ENCODE measurements at places on chromosomes 16 and 17.

- DNase-seq: no peak
Measured at GRCh38 chr16:69935278-69935711, 15.8 kb upstream of the CLEC18A start.

DNA sequence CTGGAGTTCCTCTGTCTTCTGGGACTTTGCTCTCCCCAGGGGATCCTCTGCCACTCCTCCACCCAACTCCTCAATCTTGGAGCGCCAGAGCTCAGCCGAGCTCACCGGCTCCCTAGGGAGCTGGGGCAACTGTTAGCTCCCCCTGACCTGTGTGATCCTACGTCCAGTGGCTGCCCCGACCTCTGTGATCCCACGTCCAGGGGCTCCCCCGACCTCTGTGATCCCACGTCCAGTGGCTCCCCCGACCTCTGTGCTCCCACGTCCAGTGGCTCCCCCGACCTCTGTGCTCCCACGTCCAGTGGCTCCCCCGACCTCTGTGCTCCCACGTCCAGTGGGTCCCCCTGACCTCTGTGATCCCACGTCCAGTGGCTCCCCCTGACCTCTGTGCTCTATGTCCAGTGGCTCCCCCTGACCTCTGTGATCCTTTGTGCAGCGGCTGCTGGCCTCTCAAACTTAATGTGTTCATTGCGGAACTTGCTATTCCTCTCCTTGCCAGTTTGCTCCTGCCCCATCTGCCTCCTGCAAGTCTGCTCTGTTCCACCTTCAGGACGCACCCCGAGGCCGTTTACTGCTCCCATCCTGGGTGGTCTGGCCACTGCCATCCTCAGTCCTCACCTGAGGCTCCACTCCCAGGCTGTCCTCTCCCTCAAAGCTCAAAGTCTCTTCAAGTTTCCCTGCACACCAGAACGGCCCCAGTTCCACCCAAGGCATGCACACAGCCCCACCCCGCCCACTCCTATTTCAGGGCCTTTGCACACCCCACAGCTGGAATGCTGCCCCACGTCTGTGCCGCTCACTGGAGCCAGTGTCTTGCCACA lies 2.8 kb downstream of the VPS9D1 start:
- no peak for DNase-seq

GRCh38 chr17:77129568-77130301 lies 11.0 kb upstream of the SEC14L1 start:
- peak; percentile 55 for DNase-seq

GRCh38 chr16:22423716-22424115 lies 49.3 kb upstream of the CDR2 start:
- no peak for DNase-seq

DNA sequence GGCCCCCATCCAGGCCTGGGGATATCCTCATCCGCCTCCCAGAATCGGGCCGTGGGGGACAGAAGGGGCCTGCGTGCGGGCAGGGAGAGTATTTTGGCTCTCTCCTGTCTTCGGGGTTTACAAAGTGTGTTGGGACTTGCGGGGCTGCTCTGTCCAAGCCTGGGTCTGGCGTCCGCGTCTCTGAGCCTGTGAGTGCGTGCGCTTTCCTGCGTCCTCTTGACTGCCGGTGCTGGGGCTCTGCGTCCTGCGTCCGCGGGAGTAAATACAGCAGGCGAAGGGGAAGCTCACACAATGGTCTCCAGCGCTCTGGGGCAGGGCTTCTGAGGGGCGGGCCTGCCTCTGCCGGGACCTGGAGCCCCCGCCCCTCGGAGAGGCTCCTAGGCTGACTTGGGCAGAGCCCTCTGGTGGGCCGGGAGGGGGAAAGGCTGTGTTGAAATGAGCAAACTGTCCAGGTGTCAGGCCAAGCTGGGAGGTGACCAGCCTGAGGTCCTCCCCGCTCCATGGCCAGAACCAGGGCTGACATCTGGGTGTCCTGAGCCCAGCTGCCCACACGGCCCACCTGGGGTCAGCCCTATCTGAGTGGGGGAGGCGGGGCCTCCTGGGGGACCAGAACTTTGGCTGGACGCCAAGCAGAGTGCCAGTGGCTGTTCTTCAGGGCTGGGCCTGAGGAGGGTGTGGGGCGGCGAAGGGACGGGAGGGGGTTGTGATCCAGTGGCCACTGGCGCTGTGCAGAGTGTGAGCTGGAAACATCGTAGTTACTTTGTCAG lies 233.6 kb downstream of the SEC14L1 start:
- peak; percentile 87 for DNase-seq

DNA sequence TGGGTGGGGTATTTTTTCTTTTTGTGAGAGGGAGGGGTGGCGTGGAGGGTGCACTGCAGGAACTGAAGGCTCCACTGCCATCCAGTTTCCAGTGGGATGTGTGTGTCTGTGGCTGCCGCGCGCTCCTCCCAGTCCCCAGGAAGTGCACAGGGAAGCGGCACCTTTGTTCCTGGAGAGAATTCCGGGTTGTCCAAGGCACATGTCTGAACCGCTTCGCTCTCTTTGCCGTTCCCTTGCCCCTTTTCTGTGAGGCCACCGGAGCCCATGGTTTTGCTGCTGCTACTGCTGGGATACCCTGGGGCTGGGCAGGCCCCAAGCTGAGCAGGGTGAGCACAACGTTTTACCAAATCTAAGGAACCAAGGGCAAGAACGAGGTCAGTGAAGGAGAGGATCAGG lies 19.5 kb downstream of the ACSF3 start:
- no peak for DNase-seq

DNA sequence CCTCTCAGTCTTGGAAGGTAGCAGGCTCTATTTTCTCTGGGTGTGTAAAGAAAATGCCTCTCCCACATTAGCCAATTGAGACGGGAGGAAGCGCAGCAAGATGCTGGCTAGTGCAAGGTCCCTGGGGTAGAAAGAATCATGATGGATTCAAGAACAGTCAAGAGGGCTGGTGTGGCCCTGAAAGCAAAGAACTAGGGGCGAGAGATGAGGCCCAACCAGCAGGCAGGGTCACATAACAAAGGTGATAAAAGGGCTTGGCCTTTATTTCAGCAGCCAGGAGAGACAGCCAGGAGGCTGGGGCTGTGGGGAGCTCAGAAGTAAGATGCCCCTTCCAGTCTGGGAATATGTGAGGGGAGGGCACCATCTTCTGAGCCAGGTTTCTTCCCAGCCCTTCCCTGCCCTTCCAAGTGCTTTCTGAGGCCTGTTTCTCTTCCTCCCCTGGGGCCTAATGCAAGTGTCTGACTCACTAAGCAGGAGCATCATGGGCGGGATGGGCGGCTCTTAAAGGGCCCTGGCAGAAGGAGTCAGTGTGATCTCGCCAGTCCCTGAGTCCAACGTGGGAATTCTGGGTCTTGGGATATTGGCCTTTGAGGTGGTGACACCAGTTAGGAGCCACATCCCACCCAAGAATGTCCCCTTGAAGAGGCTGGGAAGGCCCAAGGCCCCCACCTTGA lies 3.9 kb upstream of the NLRC5 start:
- peak; percentile 88 for DNase-seq

DNA sequence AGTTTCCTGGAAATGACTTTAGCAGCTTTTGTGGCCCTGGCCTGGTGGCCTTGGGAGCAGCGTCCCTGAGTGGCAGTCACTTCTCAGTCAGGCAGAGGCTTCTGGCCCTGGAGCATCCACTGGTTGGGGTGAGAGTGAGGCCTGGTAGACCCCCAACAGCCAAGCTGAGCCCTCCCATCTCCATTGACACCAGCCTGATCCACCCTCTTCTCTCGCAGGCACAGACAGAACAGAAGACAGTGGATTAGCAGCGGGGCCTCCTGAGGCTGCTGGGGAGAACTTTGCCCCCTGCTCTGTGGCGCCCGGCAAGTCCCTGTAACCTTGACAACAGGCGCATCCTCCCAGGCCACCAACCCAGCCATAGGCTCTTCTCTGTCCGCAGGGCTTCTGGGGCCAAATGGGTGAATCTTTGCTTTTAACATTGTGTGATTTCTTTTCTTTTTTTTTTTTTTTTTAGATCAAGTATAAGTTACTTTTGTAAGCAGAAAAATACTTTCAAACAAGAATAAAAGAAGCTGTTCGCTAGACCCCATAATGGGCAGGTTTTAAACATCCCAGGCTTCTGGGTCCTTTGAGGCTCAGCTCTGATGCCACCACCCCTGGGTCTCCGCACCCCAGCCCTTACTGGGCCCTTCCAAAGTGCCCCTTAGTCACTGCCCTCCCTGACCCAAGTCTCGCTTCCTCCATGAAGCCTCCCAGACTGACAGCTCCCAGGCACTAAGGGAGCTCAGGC lies 12.7 kb upstream of the FLYWCH1 start:
- no peak for DNase-seq

- no peak for DNase-seq
Measured at GRCh38 chr16:85879975-85880831, 18.8 kb upstream of the IRF8 start.

DNA sequence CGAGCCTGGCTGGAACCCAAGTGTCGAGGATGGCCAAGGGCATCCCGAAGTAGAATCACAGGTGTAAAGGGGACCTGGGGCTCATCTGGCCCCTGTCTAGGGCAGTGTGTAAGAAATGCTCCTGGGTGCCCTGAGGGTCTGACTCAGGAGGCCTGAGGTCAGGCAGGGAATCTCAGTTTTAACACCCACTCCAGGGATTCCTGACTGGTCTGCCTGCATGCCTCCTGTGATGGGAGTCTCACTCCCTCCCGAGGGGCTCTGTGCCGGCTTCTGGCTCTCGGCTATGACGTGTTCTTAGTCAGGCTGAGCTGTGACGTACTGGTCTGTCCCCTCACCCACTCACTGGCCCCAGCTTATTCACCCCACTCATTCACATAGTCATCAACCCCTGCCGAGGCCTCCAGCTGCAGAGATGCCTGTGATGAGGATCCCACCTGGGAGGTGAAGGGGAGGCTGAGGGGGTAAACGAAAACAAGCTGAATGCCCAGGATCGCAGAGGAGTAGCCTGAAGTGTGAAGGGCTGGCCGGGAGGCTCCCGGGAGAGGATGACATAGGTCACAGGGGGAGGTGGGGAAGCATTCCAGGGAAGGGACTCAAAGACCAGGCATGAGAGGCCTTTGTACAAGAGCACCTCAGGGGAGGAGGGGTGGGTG lies 23.8 kb downstream of the FAM83G start:
- DNase-seq: peak; percentile 58

DNA sequence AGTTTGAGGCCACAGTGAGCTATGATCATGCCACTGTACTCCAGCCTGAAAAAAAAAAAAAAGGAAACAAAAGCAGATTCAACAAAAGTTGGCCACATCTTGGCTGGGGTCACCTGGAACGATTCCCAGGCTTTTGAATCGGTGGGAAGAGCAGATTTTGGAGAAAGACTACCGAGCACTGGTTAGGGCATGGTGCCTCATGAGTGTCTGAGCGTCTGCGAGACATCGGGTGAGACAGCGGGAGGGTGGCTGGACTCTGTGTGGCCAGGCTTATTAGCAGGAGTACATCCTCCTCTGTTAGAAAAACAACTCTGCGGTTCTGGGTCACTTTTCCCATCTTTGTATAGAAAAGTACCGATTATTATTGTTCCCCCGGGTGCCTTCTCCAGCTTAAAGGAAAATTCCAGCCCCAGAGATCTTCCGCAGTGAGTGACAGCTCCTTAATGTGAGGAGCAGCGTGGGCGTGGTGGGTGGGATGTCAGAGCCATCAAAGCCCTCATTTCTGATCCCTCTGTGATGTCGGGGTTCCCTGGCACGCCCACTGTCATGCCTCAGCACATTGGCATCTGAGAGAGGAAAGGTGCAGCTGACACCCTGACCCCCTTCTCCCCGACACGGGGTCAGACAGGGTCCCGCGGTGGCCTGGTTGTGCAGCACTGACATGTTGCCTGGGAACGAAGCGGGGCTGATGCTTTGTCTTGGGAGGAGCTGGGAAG lies 6.9 kb downstream of the RGS9 start:
- no peak for DNase-seq

DNA sequence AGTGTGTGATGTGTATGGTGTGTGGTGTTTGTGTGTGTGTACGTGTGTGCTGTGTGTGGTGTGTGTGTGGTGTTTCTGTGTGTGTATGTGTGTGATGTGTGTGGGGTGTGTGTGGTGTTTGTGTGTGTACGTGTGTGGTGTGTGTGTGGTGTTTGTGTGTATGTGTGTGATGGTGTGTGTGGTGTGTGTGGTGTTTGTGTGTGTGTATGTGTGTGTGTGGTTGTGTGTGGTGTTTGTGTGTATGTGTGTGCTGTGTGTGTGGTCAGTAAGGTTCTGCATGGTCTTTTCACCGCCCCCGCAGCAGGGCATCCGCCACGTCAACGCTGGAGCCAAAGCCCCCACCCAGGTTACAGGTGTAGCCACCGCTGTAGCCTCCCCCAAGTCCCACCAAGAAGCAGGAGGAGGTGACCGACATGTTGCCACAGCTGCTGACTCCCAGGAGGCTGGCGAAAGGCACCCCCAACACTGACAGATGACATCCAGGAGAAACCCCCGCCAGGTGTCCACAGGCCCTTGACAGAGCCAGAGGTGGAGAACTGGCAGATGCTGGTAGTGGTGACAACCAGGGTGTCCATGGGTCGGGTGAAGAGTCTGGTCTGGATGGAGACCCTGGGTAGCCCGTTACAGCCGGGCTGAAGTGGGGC lies 9.3 kb upstream of the KRT17 start:
- no peak for DNase-seq

DNA sequence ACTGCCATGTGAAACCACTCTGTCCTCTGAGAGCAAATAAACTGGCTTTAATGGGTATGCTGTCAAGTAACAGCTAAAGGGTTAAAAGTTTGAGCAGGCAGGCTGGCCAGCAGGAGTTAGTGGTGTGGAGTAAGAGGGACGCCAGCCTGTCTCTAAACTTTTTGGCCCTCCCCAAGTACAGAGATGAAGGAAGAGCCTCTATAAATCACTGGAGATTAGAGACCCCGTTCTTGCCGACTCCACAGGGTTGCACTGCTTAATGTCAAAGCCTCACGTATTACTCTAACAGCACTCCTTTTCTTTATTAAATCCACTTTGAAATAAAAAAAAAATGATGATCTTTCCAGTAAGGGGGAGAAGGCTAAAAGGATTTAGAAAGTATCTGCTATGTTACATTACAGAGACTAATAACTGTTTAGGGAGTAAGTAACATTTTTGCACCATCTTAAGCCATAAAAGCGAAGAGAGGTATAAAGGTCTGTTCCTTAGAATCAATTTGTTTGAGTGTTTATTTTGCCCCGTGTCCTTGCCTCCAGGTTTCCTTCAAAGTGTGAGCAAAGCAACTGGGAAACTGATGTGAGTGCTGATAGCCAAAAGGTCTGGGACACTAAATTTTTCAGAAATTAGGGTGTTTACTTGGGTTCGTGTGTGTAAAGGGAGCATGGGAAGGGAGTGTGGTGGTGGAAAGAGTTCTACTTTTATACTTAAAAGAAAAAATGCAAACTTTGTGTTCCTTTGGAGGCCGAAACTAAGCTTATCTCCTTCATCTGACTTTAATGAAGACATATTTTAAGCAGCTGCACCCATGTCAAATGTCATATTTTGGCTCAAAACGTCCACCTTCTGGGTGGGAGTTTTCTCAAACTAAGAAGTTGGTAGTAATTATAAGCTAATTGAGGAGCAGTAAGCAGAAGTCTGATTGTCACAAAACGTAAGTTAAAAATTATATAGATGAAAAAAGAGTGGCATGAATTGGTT lies 109.9 kb upstream of the TBX2 start:
- DNase-seq: no peak

Data from iris pigment epithelial cell (primary cell).